Frontal cortex (tissue), 4 donors: ENCODE measurements at places on chromosomes 3 and 15.

DNA sequence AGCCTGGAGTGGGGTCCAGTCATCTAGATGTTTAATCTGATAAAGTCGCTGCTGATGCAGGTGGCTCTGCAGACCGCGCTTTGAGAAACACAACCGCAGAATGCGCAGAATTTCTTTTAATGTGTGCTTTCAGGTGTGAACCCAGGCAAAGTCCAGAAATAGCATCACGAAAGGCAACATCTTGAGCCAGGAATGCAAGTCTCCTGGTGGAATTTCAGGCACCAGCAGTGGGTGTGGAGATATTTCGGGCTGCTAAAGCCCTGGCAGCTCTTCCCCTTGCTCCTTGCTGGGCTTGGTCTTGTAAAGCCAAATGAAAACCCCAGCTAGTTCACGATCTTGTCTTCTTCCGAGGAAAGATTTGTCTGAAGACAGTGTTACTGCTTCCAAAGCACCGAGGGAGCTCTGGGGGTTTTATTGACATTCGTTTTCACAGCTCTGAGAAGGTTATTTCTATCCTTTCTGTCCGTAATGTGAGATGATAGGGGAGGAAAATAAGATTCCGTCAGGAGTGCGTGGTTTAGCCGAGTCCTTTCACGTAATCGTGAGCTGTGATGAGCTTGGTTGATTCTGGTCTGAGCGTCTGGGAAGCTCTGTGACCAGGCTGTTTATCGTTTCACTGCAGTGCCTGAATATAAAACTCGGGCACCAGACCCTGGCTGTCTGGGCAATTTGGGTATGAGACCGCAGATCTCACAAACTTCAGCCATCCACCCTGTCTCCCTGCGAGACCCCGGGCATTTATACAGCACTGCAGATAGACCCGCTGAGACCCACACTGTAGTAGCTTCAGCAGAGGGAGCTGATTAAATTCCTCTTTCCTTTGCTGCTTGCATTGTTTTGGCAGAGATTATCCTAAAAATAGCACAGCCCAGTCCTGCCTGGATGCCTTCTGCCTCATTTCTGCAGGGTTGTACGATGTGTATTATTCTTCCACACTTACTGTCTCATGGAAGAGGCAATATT lies 67.0 kb upstream of the SLC25A26 start:
- DNase-seq, result no peak

GRCh38 chr3:72380193-72380592 lies 468.1 kb downstream of the SHQ1 start:
- no peak for DNase-seq

- no peak for DNase-seq
Observed at GRCh38 chr15:50181969-50182218, at the start of gene SLC27A2. TSS of gene SLC27A2 (plus strand) at chr15:50182196. CDS start at chr15:50182428, 232 bp downstream.

DNA sequence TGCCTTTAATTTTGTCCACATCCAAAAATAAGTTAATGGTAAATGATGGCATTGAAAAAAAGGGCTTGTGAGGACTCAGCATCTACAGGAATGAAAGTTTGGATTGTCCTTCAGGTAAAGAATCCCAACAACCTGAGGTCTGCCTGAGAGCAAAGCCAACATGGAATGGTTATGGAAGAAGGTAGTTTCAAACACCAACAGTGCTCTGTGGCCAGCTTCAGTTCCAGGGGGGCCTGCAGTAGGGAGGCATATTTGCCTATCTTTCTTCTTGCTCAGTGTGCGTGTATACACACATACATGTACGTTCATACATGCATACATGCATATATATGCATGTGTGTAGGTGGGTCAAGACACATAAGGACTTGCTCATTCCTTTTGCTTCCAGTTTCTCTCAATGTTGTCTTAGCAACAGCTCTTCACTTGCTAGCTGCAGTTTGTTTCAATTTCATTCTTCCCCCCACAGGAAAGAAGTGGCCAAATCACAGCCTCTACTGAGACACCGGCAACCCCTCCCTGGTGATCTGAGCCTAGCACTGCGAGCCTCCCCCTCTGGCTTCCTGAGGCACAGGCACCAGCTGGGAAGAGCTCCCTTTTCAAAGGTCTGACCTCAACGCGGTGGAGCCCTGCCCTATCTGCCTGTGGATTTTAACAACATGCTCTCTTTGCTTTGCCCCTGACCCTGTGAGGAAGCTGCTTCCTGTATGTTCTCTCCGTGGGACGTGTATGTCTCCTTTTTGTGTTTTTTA lies 146.2 kb downstream of the KLF13 start:
- DNase-seq, result no peak
